ENCODE measurements at places on chromosomes 2 and 18.

- H3K4me3 ChIP-seq, result no peak overlapping the region
- no peak for DNase-seq
- no peaks in the 10 kb centered on the region for H3K27me3 ChIP-seq
Measured at GRCh38 chr2:143955401-143956065, 564.4 kb downstream of the ZEB2 start.

- no peaks in the 10 kb centered on the region for H3K4me1 ChIP-seq
- no peaks in the 10 kb centered on the region for H3K27me3 ChIP-seq
- no peak overlapping the region for H3K4me3 ChIP-seq
- DNase-seq, result no peak
- no peaks in the 10 kb centered on the region for H3K36me3 ChIP-seq
- H3K27ac ChIP-seq, result no peak overlapping the region
Measured at GRCh38 chr2:122652670-122653069, 897.2 kb downstream of the TSN start.

DNA sequence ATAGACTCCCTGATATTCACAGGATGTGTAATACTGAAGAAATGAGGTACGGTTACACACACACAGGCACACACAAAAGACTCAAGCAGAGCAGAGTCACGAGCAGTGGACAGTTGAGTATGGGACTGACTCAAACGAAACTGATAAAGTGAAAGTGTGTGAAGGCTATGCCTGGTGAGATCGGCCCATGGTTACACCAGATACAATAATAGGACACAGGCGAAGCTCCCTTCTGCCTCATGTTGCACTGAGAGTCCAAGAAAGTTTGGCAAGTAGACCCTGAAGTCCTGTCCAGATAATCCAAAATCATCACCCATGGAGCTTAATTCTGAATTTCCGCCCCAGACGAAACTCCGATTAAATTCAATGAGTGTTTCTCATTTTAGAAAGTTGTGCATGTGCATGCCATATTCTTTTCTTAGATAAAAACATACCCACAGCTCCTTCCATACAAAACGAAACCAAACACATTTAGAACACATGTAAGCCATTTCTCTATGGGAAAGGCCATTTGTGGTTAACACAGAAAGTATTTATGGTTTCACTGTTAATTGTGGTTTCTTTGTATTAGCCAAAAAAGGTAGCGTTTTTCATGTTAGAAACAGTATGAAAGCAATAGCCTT, 567.6 kb downstream of the PLCL1 start:
- no peak overlapping the region for H3K27ac ChIP-seq
- no peaks in the 10 kb centered on the region for H3K36me3 ChIP-seq
- peak overlapping the region; percentile 25 for H3K4me3 ChIP-seq
- H3K4me1 ChIP-seq, result no peaks in the 10 kb centered on the region
- no peaks in the 10 kb centered on the region for H3K27me3 ChIP-seq

DNA sequence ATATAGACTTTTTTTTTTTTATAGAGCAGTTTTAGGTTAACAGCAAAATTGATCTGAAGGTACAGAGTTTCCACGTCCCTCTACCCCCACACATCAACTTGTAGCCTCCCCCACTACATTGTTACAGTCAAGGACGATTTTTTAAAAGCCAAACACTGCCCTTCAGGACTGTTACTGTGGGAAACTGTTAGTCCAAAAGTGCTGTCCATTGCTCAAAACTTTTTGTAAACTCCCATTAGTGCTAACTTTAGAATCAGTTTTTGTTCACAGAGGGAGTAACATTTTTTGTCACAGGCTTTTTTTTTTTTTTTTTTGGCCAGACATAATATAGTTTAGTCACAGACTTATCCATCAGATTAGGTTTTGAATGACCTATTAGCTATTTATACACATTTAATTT, 24.1 kb downstream of the ELP2 start:
- no peaks in the 10 kb centered on the region for H3K36me3 ChIP-seq
- H3K27ac ChIP-seq, result no peak overlapping the region
- no peak for DNase-seq
- no peaks in the 10 kb centered on the region for H3K27me3 ChIP-seq

DNA sequence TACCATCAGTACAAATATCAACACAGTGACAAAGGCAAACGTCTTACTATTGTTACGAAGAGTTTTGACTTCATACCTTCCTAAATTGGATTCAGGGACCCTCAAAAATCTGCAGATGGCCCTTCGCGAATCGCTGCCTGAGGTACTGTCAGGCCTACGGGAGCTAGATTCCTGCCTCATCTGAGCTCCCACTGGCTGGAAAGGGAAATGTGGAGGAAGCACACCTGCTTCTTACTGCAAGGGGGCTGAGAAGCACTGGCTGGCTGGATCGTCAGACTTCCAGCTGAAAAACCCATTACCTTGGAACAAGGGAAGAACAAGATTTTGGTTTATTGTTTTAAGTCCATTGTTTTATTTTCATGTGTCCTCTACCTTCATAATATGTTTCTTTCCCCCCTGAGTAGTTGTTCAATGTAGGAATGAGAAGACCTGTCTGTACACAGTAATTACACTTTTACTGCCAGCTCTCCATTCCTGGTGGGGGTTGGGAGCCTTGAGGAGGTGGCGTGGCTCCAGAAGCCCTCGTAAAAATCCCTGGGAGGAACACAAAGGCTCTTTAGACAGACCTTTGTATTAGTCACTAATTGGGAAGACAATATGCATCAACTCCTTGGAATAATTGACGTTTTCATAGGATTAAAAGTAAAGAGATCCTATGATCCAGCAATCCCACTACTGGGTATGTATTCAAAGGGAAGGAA, 124.1 kb upstream of the NOSTRIN start:
- H3K36me3 ChIP-seq, result no peaks in the 10 kb centered on the region
- no peaks in the 10 kb centered on the region for H3K27me3 ChIP-seq
- DNase-seq, result no peak
- no peak overlapping the region for H3K4me3 ChIP-seq
- no peak overlapping the region for H3K27ac ChIP-seq
- no peaks in the 10 kb centered on the region for H3K4me1 ChIP-seq

DNA sequence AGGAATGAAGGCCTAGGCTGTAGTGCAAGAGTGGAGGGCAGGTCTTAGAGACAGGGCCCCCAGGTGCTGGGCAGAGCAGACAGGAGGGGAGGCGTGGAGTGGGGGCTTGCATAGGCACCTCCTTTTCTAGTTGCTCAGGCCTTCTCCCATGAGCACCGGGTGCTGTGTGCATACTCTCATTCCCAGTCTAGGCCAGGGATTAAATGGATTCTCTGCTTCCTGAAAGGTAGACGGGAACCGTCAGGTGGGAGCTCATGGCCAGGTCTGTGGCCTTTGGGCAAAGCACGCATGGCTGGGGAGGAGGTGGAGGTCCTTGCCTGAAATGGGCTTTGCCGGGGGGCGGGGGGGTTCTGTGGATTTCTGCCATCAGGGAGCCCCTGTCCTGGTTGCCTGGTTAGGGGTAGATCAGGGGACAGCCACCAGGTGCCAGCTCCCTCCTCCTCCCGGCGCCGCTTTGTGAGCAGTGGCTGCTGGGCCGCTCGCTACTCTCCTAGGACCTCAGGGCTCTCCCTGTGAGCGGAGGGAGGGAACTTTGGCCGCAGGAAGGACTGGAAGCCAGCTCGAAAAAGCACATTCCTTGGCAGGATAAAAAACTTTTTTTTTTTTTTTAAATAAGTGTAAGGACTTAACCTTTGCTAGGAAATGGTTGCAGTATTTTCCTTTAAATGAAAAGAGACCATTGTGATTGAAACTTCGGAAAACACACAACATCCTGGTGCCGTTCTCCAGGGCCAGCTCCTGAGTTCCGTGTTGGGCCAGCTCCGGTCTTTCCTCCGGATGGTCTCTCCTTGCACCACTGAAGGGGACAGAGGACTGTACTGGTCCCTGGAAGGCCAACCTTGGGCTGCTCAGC, 82.8 kb upstream of the HAAO start:
- H3K4me3 ChIP-seq, result no peak overlapping the region
- H3K36me3 ChIP-seq, result no peaks in the 10 kb centered on the region
- no peaks in the 10 kb centered on the region for H3K27me3 ChIP-seq
- no peak overlapping the region for H3K27ac ChIP-seq
- no peaks in the 10 kb centered on the region for H3K4me1 ChIP-seq

GRCh38 chr18:24989760-24990593, 362.0 kb downstream of the ZNF521 start:
- no peak for DNase-seq
- H3K27me3 ChIP-seq, result no peaks in the 10 kb centered on the region
- no peaks in the 10 kb centered on the region for H3K36me3 ChIP-seq
- H3K27ac ChIP-seq, result no peak overlapping the region
- H3K4me3 ChIP-seq, result no peak overlapping the region

GRCh38 chr2:100571668-100572067, 8.9 kb downstream of the PDCL3 start:
- H3K27me3 ChIP-seq, result no peaks in the 10 kb centered on the region
- no peak for DNase-seq
- H3K27ac ChIP-seq, result no peak overlapping the region
- H3K4me1 ChIP-seq, result no peaks in the 10 kb centered on the region
- peaks cover 21% of the 10 kb centered on the region for H3K36me3 ChIP-seq
- no peak overlapping the region for H3K4me3 ChIP-seq

GRCh38 chr18:6731222-6731596, 1.7 kb downstream of the ARHGAP28 start:
- peaks cover 3% of the 10 kb centered on the region for H3K27me3 ChIP-seq
- H3K4me3 ChIP-seq, result no peak overlapping the region
- no peaks in the 10 kb centered on the region for H3K36me3 ChIP-seq
- no peaks in the 10 kb centered on the region for H3K4me1 ChIP-seq
- no peak for DNase-seq
- no peak overlapping the region for H3K27ac ChIP-seq

- H3K4me3 ChIP-seq, result no peak overlapping the region
- no peak overlapping the region for H3K27ac ChIP-seq
- no peak for DNase-seq
- H3K27me3 ChIP-seq, result no peaks in the 10 kb centered on the region
Measured at GRCh38 chr2:26095758-26096157, 61.9 kb downstream of the RAB10 start.

DNA sequence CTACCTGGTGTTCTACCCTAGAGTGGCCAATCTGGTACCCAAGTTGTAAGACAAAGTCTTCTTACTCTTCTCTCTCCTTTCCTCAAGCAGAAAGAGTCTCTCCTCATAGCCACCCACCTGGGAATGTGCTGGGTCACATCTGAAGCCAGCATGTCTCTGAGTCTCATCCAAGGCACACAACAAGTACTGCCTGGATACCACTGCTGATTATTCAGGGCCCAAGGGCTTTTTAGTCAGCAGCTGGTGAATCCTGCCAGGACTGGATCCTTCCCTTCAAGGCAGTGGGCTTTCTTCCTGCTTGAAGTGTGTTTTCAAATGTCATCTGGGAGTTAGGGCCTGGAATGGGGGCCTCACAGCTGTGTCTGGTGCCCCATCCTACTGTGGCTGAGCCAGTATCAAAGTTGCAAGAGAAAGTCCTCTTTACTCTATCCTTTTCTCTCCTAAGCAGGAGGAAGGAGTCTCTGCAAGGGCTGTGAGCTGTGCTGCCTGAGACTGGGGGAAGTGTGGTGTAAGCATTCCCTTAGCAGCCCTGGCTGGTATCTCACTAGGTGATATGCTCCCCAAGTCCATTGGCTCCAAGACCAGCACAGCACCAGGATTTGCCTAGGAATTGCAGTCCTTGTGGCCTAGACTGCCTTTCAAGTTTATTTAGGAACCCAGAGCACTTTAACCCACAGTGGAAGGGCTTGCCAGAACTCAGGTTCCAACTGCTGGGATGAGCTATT, 27.2 kb downstream of the OXER1 start:
- H3K27me3 ChIP-seq, result no peaks in the 10 kb centered on the region
- H3K36me3 ChIP-seq, result peaks cover 21% of the 10 kb centered on the region
- no peak for DNase-seq
- no peak overlapping the region for H3K4me3 ChIP-seq
- no peak overlapping the region for H3K27ac ChIP-seq
- H3K4me1 ChIP-seq, result no peaks in the 10 kb centered on the region

DNA sequence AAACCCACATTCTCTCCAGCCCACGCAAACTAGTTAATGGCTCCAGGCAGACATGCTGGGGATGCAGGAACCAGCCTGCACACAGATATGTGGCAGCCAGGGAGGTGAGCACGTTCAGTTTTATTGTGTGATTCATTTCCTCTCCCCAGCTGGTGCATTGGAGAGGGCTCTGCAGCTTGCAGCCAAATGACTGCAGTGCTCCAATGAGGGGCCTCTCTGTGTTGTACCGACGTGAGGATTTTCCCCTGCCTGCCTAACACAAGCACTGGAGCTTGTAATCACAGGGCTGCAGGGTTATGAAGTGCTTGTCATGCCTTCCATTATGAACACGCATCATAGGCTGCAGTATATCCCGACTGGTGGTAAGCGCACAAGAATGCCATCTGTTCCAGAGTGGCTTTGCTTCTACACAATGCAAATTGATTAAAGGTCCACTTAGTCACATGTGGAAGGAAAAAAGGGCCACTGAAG, 92.3 kb upstream of the THUMPD2 start:
- no peak overlapping the region for H3K4me3 ChIP-seq
- H3K4me1 ChIP-seq, result no peaks in the 10 kb centered on the region
- H3K27ac ChIP-seq, result no peak overlapping the region
- H3K36me3 ChIP-seq, result no peaks in the 10 kb centered on the region
- no peaks in the 10 kb centered on the region for H3K27me3 ChIP-seq

DNA sequence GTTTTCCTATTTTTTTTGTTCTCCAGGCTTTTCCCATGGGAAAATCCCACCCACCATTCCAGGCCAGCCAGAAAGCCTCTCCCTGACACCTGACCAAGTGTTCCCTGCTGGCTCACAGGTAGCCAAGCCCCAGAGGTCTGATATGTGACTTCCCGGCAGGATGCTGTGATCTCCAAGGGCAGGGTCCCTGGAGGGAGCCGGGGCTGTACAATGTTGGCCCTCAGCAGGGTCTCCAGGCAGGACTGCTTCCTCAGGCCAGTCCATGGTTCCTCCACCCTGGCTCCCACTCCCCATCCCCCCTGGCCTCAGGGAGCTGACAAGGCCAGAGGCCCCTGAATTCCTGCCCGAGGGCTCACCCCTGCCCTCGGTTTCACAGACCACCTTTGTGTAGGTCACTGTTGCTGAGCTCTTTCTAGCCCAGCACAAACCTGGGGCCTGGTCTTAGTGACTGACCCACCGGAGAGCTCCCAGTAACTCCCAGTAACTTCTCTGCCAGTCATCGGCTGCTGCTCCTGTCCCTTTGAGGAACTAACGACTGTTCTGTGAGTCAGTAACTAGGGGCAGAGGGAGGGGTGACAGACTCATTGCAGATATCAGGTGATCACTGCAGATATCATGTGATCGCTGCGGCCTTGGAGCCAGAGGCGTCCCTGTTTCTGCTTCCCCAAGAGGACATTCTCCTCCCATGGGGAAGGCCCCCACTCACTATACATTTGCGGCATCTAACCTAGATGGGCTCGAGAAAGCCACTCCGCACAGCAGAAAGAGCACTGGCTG, 38.7 kb downstream of the SDC1 start:
- H3K4me3 ChIP-seq, result peak overlapping the region; percentile 54
- H3K27ac ChIP-seq, result peak overlapping the region; percentile 92
- peaks cover 59% of the 10 kb centered on the region for H3K4me1 ChIP-seq

Data from PC-9 (cell line).